ENCODE measurements at places on chromosomes 3 and 15.
A peak's percentile ranks its signal among the peaks of the same experiment; 100 is the strongest.

DNA sequence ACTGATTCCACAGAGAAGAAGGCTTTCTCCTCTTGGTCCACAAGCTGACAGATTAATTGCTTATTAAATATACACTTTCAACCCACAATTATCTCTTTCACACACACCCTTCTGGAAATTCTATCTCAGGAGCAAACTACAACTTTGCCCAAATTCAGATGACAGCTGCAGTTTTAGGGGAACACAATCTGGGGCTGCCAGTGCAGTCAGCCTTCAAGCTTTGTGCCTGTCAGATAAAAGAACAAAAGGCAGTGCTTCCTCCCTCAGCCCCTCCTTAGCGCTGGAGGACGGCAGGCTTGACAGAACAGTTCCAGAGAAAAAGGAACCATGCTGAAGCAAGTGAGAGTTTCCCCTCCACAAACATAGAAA, 99.6 kb downstream of the TMCC1 start:
- no peak for DNase-seq

GRCh38 chr3:108124337-108125152, 33.7 kb upstream of the CD47 start:
- no peak for DNase-seq

- no peak for DNase-seq
Observed at GRCh38 chr15:70376031-70376928, 278.6 kb upstream of the TLE3 start.

DNA sequence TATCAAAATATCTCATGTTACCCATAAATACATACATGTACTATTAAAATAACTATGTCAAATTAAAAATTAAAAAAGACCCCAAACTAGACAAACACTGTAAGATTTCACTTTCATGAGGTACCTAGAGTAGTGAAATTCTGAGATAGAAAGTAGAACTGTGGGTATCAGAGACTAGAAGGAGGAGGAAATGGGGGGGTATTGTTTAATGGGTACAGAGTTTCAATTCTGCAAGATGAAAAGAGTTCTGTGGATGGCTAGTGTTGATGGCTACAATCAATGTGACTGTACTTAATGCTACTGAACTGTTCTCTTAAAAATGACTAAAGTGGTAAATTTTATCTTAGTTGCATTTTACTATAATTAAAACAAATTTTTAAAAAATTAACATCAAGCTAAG, 36.6 kb downstream of the RFX7 start:
- DNase-seq = no peak

DNA sequence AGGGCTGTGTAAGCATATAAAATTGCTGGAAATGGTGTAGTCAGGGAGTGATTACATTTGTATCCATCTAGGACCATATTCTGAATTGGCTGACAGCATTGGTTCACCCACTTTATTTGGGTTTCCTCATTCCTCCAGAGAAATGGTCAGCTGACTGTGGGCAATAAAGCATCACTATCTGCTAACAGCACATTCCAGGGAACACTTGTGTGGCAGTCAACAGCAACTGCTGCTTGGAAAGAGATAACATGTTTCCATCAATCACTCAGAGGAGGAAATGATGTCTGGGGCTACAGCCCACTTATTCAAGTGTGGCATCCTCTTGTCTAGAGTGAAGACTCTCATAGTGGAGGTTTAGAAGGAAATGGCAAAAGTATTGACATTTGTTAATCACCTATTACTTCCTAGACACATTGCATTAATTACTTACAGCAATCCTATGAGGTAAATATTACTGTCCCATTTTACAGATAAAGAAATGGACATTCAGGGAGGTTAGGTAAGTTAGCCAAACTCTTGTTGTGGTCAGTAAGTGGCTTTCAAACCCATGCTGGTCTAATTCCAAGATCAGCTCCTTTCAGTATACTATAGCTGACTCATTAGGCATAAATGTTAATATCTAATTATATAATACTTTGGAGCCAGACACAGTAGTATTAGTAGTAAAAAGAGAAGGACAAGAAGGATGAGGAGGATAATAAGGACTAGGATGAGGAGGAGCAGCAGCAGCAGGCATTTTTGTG, 247.8 kb downstream of the ALCAM start:
- no peak for DNase-seq

DNA sequence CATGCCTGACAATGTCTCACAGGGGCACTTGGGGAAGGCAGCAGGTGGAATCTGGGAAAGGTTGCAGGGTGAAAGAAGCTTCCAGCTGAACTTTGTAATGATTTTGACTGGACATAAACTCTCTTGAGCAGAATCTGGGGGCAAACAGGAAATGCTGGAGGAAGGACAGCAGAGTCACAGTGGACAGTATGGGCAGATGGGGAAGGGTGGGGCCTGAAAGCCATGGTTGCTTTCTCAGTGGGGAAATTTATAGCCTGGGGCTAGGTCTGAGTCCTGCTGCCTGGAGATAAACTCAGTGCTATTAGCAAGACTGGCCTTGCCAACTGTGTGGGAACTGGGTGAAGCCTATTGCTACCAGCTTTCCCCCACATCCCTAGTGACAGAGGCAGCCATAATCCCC, 203.2 kb downstream of the OSBPL10 start:
- no peak for DNase-seq

DNA sequence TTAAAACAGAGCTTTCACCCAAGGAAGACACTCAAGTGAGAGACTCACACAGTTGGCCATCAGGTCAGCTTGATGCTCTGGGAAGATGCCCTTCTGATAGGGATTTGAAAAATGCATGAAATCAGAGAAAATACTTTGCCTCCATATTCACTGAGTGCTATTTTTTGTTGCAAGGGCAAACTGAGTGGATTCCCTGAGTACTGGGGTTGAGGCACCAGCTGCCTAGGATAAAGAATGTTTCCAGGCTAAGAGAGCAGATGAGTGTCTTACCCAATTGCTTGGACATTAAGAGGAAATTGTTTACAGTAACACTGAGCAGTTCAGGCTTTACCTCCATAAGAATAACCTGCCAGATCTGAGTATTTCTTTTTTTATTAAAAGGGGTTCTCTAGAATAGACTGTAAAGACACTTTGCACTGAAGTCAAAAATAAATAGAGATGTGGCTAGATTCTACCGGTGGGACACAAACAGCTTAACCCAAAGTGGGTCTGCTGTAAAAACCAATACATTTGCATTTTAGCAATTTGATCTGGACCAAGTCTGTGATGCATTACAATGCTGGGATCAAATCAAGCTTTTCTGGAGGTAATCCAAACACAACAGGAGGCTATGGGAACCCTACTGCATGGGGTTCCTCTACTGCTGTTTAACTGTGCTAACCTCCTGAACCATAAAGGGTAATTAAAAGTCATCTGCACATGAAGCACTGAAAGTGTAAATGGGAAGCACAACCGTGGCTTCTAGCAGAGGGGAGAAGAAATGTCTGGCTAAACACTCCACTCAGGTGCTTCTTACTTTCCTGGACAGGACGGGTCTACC, 238.8 kb upstream of the WNT5A start:
- DNase-seq = no peak

- no peak for DNase-seq
Observed at GRCh38 chr3:171901615-171902312, 58.6 kb downstream of the TMEM212 start.

- DNase-seq = no peak
Observed at GRCh38 chr15:67240235-67241131, 14.0 kb downstream of the AAGAB start.

DNA sequence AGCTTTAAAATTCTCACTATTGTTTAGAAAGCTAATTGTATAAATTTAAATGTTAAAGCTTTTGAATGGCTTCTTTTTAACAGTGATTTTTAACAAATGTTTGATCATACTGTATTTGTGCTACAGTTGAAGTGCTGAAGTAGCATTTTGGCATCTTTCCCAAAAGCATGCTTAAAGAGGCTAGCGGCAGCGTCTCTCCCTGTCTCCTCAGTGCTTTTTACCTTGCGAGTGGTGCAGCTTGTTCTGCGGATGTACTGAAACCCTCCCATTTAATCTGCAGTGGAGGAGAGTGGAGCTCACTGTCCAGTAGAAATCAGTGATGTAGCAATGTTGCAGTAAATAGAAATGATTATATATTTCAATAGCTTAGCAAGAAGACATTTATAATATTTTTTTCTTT, 43.7 kb downstream of the LRRC49 start:
- DNase-seq = no peak

GRCh38 chr15:64355348-64355943, 527 bp downstream of the CSNK1G1 start:
- no peak for DNase-seq

DNA sequence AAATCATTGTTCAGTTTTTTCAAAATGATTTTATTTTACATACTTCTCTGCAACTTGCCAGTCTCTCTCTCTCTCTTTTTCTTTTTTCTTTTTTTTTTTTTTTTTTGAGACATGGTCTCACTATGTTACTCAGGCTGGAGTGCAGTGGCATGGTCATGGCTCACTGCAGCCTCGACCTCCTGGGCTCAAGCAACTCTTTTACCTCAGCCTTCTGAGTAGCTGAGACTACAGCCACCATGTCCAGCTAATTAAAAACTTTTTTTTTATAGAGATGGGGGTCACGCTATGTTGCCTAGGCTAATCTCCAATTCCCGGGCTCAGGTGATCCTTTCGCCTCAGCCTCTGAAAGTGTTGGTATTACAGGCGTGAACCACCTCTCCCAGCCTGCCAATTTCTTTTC, 12.1 kb upstream of the ARID3B start:
- DNase-seq = no peak

- DNase-seq = no peak
Observed at GRCh38 chr3:184927796-184928315, 115.9 kb downstream of the VPS8 start.

- no peak for DNase-seq
Observed at GRCh38 chr3:162022911-162023310, 526.3 kb downstream of the OTOL1 start.

DNA sequence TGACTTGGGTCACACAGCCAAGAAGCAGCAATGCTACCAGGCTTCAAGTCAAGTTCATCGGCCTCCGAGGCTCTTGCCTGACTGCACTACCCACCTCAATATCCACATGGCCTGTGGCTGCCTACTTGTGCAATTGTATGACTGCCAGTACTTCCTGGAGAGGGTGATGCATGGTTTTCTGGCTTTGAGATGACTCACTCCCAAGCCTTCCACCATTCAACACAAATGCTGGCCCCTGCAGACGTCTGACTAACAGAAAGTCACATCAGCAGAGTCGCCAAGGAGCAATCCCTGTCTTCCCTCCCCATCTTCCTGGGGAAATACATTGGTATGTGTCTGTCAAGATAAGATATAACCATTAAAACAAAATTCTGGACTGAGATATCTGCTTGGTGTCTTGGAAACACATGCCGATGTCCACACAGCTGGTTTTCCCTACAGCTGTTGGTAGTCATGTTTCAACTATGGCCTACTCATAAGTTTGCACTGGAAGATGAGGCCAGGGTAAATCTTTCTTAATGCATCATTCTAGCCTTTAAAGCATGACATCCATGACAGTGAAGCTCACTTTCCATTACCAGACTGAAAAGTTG, 79.6 kb upstream of the SPATA12 start:
- peak; percentile 61 for DNase-seq

DNA sequence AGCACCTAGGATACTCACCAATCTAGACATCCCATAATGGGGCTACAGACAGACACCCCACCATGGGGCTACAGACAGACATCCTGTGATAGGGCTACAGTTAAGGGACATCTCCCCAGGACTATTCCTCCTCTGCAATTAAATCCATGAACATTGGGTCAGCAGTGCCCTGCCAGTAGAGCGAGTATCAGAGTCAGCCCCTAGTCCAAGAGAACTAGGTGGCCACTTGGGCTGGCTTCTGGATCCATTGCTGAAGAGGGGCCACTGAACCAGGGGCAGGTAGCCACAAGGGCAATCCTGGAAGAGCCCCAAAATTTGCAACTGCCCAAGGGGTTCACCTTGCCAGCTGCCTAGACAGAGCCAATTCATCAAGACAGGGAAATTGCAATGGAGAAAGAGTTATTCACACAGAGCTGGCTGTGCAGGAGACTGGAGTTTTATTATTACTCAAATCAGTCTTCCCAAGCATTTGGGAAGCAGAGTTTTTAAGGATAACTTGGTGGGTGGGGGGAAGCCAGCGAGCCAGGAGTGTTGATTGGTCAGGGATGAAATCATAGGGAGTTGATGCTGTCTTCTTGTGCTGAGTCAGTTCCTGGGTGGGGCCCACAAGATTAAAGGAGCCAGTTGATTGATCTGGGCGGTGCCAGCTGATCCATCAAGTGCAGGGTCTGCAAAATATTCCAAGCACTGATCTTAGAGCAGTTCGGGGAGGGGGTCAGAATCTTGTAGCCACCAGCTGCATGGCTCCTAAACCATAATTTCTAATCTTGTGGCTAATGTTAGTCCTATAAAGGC, 170.2 kb upstream of the SMAD3 start:
- DNase-seq = no peak

- no peak for DNase-seq
Observed at GRCh38 chr3:56858331-56858730, 56.6 kb upstream of the ARHGEF3 start.

DNA sequence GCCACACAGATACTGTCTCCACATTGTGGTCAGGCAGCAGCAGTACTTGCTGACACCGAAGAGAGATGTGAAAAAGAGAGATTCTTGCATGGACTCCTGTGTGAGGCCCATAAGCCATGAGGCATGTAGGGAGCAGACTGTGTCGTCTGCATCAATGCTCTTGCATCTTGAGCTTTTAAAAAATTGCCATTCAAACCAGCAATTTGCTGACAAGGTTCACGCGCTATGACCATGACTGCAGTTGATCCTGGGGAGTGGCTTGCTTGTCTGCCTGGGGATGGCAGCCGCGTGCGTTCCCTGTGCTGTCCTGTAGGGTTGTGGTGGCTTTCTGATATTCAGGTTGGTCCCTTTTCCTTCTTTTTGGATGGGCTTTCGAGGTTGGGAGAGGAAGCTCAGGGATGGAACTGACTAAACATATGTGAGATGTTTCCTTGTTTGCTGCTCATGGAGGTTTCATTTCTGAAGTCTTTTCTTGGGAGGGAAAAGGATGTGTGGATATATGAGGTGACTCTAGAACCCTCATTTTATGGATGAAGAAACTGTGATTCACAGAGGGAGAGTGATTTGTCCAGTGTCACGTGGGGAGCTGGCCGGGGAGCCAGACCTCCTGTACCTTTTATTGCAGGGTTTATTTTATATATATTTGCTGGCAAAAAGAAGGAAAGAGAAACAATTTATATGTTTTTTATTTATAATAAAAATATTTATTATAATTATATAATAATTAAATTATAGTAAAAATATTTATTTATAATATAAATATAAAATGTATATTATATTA, 48.6 kb downstream of the LPP start:
- no peak for DNase-seq

- no peak for DNase-seq
Observed at GRCh38 chr15:40464595-40465185, 6.1 kb upstream of the CHST14 start.

- no peak for DNase-seq
Observed at GRCh38 chr3:189683546-189684255, 52.5 kb downstream of the TP63 start.

- no peak for DNase-seq
Observed at GRCh38 chr3:97689962-97690361, 74.6 kb upstream of the ARL6 start.
